ENCODE measurements at places on chromosomes 7 and 10. TPM values are rescaled to one million over a fixed set of nuclear protein-coding genes. Genes with fewer than 3 reads are reported as not detected.

CPN1 gene
- not detected for total RNA-seq

GRM8 gene
- total RNA-seq = under 0.01 TPM

TMEM229A gene
- total RNA-seq = not detected

ARMH3 gene
- 6.5 TPM for total RNA-seq

ACBD7 gene
- total RNA-seq = 1.8 TPM

LRRC18 gene
- total RNA-seq = not detected

KIF5B gene
- 45.8 TPM for total RNA-seq

ASZ1 gene
- not detected for total RNA-seq
